ENCODE measurements at places on chromosomes 4 and X. TPM values are rescaled to one million over a fixed set of nuclear protein-coding genes. Genes with fewer than 3 reads are reported as not detected.

Gene DMD
- total RNA-seq, result 10.0 TPM

Gene PAGE2B
- not detected for total RNA-seq

DNA sequence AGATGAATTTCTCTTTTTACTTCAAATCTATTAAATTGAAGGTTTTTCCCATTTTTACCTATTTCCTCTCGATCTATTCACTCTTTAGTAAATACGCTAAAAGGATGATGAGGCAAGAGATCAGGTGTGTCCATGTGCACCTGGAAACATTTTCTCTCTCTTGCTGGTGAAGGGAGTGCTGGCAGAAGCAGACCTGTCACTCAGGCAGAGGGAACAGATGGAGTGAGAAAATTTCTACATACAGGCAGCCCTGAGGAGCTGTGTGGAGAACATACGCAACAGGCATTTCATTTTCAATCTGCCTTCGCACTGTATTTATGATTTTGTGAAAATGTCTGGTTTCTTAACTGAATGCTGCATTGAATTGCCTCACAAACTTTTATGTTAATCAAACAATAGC lies 249.5 kb downstream of the GPM6A start:
- no peak for DNase-seq

GRCh38 chr4:153641532-153641931 lies 42.5 kb upstream of the TLR2 start:
- no peak for DNase-seq

Gene PDZD11
- total RNA-seq, result 44.8 TPM

DNA sequence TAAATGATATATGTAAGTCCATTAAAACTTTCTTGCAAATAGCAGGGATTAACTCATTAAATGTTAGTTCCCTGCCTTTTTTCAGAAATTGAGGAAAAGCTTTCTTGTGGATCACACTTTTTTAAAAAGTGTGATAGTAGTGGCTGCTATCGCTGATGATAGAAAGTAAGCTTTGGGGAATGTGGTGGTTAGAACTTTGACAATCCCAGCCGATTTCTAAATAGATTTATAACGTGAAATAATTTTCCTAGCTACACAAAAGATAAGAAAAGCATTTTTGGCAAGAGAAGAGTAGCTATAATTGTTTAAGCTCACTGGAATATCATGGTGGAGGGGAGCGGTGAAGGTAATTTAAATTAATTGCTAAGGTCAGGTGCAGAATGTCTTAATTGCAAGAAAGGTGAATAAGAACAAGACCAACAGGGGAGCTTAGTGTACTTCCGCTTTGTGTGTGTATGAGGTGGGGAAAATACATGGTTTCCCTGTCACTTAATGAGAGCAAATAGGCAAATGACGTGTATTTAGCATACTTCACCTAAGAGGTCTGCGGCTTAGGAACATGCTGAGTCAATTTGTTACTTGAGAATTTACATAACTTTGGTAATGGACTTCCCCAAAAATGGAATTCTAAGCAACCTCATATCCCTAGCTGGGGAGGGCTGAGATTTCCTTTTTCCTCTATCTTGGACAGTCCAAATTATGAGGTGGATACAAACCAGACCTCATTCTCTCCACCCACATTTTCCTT lies 11.7 kb upstream of the IL21 start:
- no peak for DNase-seq

DNA sequence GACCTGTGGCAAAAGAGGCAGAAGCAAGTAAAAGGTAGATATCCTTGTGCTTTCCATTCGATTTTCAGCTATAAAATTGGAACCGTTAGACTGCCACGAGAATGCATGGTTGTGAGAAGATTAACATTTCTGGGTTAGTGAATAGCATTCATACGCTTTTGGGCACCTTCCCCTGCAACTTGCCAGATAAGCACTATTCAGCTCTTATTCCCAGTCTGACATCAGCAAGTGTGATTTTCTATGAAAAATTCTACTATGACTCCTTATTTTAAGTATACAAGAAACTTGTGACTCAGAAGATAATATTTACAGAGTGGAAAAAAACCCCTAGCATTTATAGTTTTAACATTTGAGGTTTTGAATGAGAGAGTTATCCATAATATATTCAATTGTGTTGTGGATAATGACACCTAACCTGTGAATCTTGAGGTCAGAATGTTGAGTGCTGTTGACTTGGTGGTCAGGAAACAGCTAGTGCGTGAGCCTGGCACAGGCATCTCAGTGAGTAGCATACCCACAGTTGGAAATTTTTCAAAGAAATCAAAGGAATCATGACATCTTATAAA lies 3.9 kb downstream of the FGB start:
- DNase-seq, result no peak

GRCh38 chrX:105869701-105870100 lies 47.4 kb downstream of the NRK start:
- no peak for DNase-seq

Measured in left colon (tissue), 2 donors.